GM12878 (cell line): ENCODE measurements at places on chromosomes 2 and 18.

- no peak for DNase-seq
These were observed 321.1 kb downstream of the SATB2 start for GRCh38 chr2:199136681-199137080.

DNA sequence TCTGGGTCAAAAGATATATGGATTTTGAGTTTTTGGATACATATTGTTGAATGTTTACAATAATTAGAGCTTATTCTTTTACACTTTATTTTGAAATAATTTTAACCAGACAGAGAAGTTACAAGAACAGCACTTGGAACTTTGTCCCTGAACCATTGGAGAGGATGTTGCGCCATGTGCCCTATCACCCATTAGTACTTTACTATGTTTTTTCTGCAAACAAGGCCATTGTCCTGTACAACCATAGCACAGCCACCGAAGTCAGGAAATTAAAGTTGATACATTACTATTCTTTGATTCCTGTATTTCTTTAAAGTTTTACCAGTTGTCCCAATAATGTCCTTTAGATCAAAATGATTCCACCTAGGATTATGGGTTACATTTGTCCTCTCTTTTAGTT is 188.8 kb downstream of the ACKR3 start:
- no peak for DNase-seq

DNA sequence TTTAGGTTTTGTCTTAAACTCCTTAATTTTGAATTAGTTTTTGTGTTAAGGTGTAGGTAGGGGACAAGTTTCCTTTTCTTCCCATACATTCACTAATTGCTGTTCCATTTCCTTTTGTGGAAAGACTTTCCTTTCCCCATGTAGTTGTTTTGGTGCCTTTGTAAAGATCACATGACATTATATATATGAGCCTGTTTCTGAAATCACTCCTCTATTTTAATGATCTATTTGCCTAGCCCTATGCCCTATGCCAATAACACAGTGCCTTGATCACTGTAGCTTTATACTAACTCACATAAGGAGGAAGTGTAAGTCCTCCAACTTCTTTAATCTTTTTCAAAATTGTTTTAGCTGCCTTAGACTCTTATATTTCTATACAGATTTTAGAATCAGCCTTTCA is 211.9 kb downstream of the PPP1R1C start:
- DNase-seq, result no peak

GRCh38 chr2:80281049-80281448 is 23.5 kb downstream of the LRRTM1 start:
- no peak for DNase-seq

DNA sequence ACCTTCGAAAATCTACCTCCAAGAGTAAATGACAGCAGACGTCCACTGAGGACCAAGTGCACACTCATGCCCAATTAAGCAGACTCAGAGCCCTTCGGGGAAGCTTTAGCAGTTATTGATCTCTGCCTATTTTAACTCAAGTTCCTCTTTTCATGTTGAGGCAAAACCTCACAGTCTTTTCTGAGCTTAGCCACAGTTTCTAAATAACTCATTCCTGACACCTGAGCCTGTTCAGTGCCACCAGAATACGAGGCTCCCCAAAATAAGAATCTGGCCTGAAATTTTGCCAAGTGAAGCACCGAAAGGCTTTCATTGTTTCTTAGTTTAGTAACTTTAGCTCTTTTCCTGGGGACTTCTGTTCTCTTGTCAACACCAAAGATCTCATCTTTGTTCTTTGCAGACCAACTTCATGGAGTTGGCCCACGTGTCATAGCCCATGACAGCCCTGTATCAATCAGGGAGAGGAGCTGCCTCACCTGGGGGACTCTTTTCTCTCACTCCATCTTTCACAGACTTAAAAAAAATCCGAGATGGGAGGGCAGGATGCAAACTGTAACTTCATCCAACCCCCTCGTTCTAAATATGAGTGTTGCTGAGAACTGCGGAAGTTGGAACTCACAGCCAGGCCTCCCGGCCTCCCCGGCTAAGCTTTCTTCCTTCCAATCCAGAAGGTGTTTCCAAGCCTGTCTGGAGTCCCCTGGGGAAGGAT is 22.2 kb downstream of the INPP5D start:
- peak; percentile 95 for DNase-seq

DNA sequence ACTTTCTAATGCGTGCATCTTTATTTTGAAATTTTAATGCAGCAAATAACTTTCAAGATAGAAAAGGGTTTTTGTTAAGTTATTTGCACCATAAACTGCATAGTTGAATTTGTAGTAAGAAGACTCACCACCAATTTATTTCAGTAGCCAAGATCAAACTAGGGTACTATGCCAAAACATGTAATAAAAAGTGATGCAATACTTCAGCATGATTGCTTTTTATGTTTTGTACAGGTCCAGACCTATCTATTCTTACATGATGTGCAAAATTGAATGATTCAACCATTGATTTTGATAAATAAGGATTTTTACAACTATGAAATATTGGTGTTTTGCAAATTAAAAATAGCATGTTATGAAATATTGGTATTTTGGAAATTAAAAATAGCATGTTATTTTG is 26.7 kb downstream of the AGPS start:
- no peak for DNase-seq

- DNase-seq, result no peak
These were observed 38.1 kb downstream of the LDLRAD4 start for GRCh38 chr18:13256444-13257305.
